ENCODE measurements at places on chromosomes 2 and 18. TPM values are rescaled to one million over a fixed set of nuclear protein-coding genes. Genes with fewer than 3 reads are reported as not detected.
A peak's percentile ranks its signal among the peaks of the same experiment; 100 is the strongest.

TANC1 gene
- polyA plus RNA-seq = 19.2 TPM

ALPP gene
- not detected for polyA plus RNA-seq

ALLC gene
- 0.08 TPM for polyA plus RNA-seq

LRRTM1 gene
- polyA plus RNA-seq = 1.1 TPM

- DNase-seq = no peak
These were observed 1.4 kb upstream of the FAM110C start for GRCh38 chr2:47737-48136.

DNA sequence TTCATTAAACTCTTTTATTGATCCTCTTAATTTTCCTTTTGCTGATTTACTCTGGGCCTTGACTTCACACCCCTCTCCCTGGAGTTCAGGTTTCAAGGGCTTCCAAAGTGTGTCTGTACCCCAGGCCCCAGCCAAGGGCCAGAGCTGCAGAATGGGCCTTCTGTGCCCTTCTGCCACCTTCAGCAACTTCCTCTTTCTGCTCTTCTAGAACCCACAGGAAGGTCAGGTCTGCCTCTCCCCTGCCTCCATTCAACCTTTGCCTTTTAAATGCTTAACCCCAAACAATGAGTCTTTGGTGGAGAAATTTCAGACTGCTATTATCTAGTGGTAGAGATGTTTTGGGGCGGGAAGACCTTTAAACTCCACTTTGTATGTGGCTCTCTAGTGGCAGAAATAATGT is 63.1 kb downstream of the TSN start:
- DNase-seq = no peak

DNA sequence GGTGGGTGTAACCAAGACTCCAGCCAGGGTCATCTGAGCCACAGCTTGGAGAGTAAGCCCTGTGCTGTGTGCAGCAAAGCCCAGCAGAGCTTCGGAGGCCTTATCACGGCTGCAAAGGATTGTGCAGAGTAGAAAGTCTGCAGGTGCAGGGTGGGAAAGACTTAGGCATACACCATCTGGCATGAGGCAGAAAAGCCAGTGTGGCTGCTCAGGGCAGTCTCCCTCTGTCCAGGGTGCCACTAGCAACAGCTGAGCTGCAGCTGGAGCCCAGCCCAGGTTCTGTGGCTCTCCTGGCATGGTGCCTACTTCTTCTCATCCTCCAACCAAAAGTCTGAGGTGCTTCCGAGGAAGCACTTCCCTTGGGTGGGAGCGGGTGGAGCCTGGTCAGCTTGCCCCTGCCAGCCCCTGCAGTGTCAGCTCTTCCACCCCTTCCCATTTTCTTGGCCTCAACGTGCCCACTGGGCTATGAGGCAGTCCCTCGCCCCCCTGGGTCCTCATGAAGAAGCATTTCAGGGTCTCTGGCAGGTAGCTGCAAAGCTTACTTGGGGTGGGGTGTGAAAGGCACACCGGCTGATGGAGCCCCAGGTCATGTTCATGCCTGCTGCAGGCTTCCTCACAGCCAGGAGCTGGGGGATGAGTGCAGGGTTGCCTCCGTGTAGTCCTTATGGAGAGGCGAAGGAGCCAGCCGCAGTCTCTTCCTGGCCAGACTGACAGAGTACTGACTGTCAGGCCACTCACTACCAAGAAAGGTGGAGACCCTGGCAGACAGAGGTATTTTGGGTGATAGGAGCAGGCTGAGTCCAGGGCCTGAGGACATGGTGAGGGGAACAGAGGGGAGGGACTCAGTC is 4.8 kb downstream of the AMER3 start:
- peak; percentile 54 for DNase-seq
